ENCODE measurements at places on chromosomes 3 and 15.

DNA sequence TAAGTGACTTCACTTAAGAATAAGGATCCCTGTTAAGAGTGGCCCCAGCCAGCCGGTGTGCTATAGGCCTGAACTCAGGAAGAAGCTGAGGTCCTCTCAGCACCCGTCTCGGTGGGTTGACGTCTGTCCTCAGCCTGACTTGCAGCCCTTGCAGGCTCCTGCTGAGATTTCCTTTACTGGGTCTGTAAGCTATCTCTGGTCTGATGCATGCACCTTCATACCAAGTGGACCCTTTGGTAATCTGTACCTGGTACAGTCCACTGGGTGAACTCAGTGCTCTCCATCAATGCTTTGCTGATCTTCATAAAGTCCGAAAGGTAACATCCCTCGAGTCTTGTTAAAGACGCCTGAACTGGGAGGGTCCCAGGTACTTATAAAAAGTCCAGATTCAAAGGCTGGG, 212.0 kb upstream of the PPP2R3A start:
- no peak for DNase-seq
- no peaks in the 10 kb centered on the region for H3K27me3 ChIP-seq
- H3K36me3 ChIP-seq, result no peaks in the 10 kb centered on the region

DNA sequence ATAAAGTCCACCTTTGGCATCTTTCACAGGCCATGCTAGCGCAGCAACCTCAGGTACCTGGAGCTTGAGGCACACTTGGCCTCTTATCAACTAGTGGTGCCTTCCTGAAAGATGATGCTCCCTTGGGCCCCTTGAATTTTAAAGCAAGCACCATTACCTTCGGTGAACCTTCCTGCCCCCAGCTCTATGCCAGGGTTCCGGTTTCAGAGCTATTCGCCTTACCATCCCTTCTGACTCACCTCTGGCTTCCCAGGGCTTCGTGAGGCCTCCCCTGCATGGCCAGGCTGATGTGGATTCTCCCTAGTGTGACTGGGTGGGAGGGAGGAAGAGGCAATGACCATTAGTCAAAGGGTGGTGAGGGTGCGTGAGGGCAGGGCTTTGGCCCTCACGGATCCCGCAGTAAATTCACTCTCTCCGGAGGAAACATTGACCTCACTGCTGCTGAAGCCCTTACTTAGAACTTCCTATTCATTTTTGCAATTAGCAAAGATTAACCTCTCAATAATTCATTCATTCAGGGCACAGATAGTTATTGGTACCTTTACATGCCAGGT, 16.3 kb downstream of the BHLHE40 start:
- H3K27ac ChIP-seq, result peak overlapping the region; percentile 68
- H3K4me3 ChIP-seq, result no peak overlapping the region
- no peaks in the 10 kb centered on the region for H3K36me3 ChIP-seq
- H3K27me3 ChIP-seq, result no peaks in the 10 kb centered on the region

- H3K27ac ChIP-seq, result no peak overlapping the region
- H3K4me1 ChIP-seq, result peaks cover 11% of the 10 kb centered on the region
- H3K36me3 ChIP-seq, result no peaks in the 10 kb centered on the region
- no peak overlapping the region for H3K4me3 ChIP-seq
- DNase-seq, result no peak
Observed at GRCh38 chr3:193948459-193948858, 187.5 kb upstream of the HES1 start.

DNA sequence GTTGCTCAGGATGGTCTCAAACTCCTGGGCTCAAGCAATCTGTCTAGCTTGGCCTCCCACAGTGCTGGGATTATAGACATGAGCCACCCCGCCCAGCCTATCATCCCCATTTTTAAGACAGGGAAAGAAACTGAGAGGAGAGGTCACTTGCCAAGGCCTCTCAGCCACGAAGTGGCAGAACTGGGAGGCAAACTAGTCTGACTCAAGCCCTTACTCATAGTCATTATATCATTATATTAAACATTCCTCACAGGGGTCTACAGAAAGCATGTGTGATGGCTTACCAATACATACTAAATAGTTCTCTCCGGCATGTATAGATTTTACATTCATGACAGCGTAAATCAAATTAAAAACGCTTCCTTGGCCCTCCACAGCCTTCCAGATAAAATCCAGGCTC, 62.0 kb upstream of the ZBTB38 start:
- H3K36me3 ChIP-seq, result no peaks in the 10 kb centered on the region
- no peaks in the 10 kb centered on the region for H3K27me3 ChIP-seq
- no peak overlapping the region for H3K4me3 ChIP-seq
- no peak for DNase-seq

DNA sequence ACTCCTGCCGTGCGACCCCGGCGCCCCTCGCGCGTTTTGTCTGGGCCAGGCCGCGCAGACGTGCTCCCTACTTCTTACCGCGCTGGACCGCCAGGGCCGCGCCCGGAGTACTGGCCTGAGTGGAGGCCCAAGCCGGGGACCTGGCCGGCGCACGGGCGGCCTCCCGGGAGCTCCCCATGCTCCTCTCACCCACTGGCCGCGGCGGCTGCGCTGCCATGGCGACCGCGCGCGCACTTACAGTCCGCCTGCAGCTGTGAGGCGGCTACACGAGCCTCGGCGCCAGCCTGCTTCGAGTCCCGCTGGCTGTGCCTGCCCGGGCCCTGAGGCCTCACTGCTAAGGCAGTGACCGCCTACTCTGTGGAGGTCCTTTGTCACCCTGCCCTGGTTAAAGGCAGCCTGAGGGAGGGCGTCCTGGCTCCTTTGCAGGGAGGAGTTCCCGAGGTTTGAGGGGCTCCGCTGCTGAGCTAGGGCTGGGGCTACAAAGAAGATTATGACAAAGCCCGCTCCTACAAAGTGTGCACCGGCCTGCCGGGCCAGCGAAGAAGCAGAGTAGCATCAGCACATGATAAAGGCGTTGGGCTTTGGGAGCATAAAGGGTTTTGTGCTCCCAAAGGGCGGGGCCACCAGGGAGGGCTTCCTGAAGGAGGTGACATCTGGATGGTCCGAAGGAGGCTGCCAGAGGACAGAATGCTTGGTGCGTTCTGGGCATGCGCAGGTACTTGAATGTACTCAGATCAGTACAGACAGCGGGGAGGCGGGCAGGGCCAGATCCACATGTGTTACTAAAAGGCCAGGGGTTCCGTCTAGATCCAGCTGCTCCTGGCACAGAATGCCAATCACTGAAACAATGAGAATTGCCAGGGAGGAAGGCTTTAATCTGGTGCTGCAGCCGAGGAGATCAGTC, at the start of the genes LRRC34 and LRRIQ4:
TSS of gene LRRC34 (minus strand) at position 573 of the 904 bp plus-strand sequence. CDS start at position 217, 356 bp downstream.
TSS of gene LRRIQ4 (plus strand) at position 539 of the 904 bp plus-strand sequence. CDS start 9,052 bp downstream, outside the sequence.
- peak within 1 kb of the TSS; percentile 33 for H3K4me3 ChIP-seq
- no peaks in the 10 kb centered on the region for H3K27me3 ChIP-seq
- peak; percentile 51 for DNase-seq
- no peaks in the 10 kb centered on the region for H3K36me3 ChIP-seq
- H3K27ac ChIP-seq, result no peak within 1 kb of the TSS

DNA sequence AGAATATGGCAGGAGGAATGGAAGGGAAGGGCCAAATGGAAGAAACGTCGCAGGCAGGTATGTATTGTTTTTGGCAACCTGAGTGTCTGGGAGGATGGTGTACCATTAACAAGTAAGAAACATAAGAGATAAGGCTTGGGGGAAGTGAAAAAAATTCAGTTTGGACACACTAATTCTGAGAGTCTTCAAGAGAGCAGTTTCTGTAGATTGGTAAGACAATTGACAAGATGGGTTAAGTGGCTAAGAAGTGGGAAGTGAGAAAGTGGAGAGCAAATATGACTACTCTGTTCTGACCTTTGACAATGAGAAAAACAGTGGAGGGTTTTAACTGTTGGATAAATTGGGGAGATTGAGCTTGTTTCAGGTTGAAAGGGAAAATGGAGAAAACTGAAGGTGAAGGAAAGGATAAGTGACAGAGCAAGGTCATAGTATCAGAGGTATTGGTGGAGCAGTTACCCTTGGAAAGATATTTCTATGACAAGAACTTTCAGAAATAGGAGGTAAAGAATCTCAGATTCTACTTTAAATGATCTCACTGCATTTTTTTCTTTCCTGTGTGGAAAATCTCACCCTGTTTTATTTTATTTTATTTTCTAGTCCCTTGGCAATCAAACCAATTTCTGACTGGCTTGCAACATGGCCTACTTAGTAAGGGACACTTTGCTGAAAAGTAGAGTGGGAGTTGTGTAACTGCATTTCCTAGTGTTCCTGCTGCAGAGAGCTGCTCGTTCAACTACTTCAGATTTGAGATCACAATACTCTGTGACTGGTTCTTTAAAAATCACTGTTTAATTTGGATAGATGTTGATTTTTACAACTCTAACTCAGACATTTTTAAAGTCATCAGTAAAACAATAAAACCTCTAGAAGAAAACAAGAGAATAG, 23.1 kb upstream of the GABPB1 start:
- H3K36me3 ChIP-seq, result no peaks in the 10 kb centered on the region
- no peak for DNase-seq
- H3K27me3 ChIP-seq, result no peaks in the 10 kb centered on the region
- no peak overlapping the region for H3K4me3 ChIP-seq
- no peaks in the 10 kb centered on the region for H3K4me1 ChIP-seq

All from Caco-2 (cell line).